Cerebellar nuclear complex (tissue), 1 donor: ENCODE measurements at places on chromosomes 7 and 10.

DNA sequence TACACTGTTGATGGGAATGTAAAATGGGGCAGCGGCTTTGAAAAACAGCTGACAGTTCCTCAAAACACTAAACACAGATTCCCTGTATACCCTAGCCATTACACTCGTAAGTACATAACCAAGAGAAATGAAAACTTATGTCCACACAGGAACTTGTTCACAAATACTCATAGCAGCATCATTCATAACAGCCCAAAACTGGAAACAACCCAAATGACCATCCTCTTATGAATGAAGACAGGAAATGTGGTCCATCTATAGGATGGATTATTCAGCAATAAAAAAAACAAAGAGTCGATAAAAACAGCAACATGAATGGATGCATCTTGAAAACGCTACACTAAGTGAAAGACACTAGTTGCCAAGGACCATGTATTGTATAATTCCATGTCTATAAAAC is 23.7 kb downstream of the NMT2 start:
- DNase-seq = no peak

DNA sequence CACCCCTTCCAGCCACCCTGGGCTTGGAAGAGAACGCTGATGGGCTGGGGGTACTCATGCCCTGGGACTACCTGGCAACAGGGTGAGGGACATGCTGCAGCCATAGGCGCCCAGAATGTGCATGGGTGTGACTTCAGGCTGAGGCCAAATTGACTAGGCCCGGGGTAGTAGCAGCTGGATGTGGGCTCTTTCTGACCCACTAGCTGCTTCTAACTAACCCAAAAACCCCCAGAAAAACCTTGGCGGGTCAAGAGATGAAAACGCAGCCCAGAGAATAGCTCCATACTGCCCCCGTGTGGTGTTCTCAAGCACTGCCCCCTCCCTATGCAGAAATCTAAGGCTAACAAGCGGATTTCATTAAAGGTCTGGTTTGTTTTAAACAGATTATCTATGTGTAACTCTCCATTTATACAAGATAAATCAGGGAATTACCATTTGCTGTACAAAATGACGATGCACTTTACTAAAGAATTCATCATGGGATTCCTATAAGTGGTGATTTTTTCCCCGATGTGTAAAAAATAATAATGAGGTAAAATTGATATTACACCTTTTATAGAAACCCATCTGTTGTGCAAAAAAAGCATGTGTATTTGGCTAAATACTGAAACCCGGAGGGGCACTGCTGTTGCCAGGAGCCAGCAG is 4.2 kb downstream of the SMARCD3 start:
- no peak for DNase-seq

DNA sequence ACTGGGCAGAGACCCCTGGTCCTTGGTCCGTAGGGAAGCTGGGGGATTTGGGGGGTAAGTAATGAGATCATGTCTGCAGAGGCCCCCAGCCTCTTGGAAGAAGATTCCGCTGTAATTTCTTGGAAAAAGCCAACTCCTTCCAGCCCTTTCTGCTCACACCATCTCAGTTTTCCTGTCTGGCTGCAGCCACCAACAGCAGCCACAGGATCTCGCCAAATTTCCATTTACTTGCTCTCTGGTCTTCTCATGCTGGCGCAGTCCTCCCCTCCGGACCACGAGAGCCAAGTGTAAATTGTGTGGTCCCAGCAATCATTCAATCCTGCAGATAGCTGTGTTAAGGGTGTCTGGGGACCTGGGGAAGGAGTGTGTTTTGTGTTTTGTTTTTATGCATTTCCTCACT is 49.6 kb downstream of the ASB13 start:
- no peak for DNase-seq

GRCh38 chr7:136947347-136947746 is 78.9 kb downstream of the CHRM2 start:
- DNase-seq = no peak

- DNase-seq = no peak
These were observed 443.6 kb upstream of the PFKP start for GRCh38 chr10:2623675-2624274.

- DNase-seq = no peak
These were observed 41.5 kb upstream of the PPP3CB start for GRCh38 chr10:73537288-73537687.

GRCh38 chr10:112958275-112958995 is 8.4 kb downstream of the TCF7L2 start:
- DNase-seq = no peak

DNA sequence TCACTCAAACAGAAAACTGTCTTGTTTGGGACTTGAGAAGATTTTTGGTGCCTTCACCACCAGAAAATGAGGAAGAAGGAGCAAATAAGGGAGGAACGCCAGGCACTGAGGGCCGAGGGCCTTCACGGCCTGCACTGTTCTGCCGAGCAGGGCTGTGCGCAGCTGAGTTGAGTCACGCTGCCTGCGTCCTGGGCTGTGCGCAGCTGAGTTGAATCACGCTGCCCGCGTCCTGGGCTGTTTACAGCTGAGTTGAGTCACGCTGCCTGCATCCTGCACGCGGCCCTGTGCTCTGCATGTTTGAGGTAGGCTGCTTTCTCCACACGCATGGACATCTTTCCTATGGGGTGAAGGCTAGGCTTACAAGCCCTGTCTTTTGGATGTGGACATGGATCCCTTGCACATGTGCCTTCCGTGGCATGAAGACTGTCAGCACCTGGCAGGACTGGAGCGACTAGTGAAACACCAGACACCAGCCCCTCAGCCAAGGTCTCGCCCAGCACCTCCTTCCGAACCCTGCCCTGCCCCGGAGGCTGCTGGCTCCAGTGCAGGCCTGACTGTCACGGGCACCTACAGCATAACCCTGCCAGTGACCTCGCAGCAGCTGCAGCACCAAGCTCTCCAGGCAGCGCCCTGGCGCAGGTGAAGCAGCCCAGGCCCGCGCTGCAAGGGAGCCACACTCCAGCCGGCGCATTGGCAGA is 96.7 kb downstream of the HTR5A start:
- no peak for DNase-seq

DNA sequence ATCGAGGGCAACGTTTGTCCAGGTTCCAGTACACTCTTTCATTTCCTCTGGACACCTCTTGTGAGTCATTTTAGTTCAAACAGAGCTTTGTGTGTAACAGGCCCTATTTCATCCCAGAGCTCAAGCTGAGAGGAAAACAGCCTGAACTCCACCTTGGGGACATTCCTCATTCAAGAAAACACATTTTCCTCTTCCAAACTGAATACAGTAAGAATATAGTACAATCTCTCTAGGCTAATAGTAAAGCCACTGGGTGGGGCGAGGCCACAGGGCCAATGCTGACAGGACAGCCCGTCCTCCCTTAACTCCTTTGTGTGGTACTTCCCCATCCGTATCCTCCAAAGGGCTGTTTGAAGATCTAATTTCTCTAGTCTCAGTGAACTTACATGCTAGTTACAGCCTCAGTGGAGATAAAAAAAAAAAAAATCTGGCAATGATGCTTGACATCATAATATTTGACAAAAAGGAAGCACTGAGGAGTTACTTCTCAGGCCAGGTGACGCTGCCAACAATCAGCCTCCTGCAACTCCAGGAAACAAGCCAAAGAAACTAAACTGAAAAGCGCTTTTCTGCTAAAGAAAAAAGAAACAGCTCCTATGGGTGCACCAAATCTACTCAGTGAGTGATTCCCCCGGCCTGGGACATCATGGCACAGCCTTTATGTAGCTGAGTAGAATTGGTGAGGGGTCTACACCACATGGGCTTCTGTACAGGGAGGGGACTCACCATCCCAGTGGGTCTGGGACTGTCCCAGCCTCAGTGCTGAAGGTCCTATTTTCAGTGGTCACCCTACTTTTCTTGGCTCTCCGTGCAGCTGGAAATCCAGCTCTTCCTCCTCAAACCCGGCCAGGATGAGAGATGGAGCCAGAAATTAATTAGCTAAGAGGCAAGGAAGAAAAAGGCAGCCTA is 238.2 kb upstream of the NEBL start:
- no peak for DNase-seq

- DNase-seq = no peak
These were observed 145.1 kb upstream of the GPR26 start for GRCh38 chr10:123521076-123521475.

DNA sequence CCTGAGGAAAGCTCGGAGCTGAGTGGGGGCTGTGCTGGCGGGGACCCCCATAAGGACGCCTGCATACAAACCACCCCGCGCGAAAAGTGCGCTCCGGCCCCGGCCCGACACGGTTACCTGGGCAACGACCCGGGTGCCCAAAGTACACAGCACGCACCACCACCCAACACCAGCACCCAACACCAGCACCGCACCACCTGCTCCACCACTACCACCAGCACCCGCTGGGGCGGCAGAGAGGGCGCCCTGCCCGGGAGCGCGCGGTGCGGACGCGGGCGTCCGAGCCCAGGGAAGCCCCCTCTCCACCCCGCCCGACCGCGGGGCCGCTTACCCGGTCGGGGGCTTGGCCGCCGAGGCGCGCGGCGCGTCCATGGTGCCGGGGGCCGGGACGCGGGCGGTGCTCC is 345 bp downstream of the COBL start:
- no peak for DNase-seq

DNA sequence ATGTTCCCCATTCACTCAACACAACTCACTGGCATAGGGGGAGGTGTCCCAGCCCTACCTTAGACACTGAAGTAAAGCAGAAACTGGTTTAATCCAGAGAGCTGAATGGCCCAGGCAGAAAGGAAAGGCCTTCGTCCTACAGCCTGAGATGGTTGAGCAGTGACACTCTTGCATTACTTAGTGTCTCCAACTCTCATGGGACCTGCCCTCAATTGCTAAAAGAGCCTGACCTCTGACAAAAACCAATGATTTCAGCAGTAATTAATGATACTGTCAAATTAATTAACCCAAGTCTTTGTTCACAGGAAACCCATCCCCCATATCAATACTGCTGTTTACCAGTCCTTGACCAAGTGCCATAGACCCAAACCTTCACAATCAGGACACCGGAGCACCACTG is 48.6 kb downstream of the ICA1 start:
- DNase-seq = no peak

GRCh38 chr10:45063591-45064231 is 63.0 kb downstream of the ZNF22 start:
- no peak for DNase-seq

- DNase-seq = no peak
These were observed 2.2 kb upstream of the TMEM196 start for GRCh38 chr7:19775578-19775977.
